Lung (tissue), 17 donors: ENCODE measurements at places on chromosomes 11 and 22.

DNA sequence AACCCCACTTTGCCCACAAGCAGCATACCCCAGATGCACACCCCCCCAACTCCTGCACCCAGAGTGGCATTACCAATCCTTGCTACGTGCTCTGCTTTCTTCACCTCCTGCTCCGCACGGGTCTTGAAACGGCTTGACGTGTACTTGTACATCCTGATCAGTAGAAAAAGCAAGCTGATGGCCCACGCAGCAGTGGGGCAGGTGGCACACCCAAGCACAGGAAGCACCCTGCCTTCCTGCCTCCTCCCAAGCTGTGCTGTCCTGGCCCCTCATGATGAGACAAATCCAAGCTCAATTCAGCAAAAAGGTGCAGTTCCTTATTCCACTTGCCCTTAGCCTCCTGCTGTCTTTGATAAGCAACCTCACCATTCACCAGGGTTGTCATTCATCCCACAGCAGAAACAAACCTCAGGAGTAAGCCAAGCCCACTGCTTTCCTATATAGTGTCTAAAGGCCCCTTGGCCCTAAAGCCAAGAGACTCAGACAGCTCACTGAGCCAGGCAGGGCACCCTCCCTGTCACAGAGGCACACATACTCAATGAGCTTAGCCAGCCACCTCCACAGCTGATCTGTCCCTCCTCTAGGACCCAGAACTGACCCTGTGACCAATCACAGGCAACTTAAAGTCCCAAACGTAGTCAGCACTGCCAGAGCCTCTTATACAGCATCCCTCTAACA, 27.8 kb downstream of the MORC2 start:
- DNase-seq, result no peak

DNA sequence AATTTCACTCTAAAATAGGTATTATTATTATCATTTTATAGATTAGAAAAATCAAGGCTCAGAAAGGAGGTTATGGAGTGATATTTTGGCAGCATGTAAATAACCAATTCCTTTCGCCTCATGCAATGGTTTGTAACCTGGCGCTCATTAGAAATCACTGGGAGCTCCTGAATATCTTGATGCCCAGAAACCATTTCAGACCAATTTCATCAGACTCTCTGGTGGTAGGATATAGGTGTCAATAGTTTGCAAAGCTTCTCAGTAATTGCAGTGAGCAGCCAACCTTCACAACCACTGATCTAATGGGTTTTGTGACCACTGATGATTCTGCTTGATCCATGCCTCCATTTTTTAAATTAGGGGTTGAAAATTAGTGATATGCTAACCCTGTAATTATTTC, 57.8 kb upstream of the ZC3H12C start:
- no peak for DNase-seq

- DNase-seq, result no peak
These were observed 9.7 kb downstream of the LRFN4 start for GRCh38 chr11:66866511-66866986.

- no peak for DNase-seq
These were observed 28.5 kb downstream of the LRRC74B start for GRCh38 chr22:21074102-21074715.

- no peak for DNase-seq
These were observed 7.1 kb downstream of the TRIOBP start for GRCh38 chr22:37703906-37704305.
